ENCODE measurements at places on chromosomes 6 and 20. TPM values are rescaled to one million over a fixed set of nuclear protein-coding genes. Genes with fewer than 3 reads are reported as not detected.

Gene DDR1
- 211 TPM for polyA plus RNA-seq

Gene MEI4
- 1.8 TPM for polyA plus RNA-seq

Gene TLDC2
- 1.6 TPM for polyA plus RNA-seq

Gene ELOVL4
- polyA plus RNA-seq = 3.8 TPM

Gene PPP1R16B
- polyA plus RNA-seq = 8.2 TPM

Gene NOTCH4
- polyA plus RNA-seq = 21.0 TPM

Gene MTRF1L
- polyA plus RNA-seq = 26.0 TPM

Gene GTSF1L
- not detected for polyA plus RNA-seq

Gene TAAR9
- not detected for polyA plus RNA-seq

Gene GATA5
- polyA plus RNA-seq = 7.4 TPM

Gene AHCY
- polyA plus RNA-seq = 172 TPM

Gene KCNK15
- 0.19 TPM for polyA plus RNA-seq

Gene SLC52A3
- 3.7 TPM for polyA plus RNA-seq

Gene LHFPL5
- not detected for polyA plus RNA-seq
